ENCODE measurements at places on chromosomes 3 and 15.

GRCh38 chr3:181701096-181701495 lies 10.6 kb upstream of the SOX2 start:
- no peak for DNase-seq

DNA sequence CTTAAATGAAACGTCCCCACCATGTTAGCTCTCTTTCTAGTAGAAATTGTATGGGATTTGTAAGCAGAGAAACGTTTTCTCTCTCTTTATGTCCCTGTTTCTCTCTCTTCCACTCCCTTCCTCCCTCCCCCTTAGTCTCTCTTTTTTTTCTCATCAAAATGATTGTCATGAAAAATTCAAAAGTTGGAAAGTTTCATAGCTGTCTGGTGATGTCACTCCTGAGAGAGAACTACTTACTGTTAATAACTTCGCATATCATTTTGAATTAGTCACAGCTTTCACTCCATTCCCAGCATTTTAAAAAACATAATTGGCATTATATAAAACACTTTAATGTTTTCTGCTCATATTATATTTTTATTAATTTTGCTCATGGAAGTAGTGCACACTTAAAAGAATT lies 331.1 kb downstream of the C3orf38 start:
- DNase-seq, result no peak

DNA sequence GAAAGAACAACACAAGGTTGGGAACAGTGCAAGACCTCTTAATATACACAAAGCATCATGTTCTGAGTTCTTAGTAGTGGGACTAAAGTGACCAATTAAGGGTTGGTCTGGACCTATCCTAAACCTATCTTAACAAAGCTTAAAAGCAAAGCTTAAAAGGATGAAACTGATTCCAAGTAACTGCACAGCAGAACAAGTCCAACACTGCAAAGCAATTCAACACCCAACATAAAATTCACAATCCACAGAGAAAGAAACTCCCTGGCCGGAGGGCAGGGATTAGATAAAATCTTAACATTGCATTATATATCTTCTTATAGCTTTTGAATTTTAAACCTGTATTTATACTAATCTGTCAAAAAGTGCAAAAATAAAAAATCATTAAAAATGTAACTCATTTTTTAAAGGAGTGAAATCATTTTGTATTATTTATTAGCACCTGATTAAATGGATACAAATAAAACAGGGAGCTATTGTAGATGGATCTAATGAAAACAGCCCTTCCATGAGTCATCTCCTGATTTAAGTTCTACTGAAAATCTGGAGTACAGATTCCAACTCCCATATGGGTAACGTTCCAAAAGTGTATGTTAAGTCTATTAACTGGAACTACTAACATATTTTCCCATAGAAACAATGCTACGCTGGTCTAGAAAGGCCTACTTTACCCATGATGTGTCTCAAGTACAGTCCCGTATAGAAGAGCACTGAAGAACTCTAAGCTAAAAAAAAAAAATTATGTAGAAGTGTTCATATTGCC lies 34.9 kb downstream of the PIK3R4 start:
- no peak for DNase-seq

DNA sequence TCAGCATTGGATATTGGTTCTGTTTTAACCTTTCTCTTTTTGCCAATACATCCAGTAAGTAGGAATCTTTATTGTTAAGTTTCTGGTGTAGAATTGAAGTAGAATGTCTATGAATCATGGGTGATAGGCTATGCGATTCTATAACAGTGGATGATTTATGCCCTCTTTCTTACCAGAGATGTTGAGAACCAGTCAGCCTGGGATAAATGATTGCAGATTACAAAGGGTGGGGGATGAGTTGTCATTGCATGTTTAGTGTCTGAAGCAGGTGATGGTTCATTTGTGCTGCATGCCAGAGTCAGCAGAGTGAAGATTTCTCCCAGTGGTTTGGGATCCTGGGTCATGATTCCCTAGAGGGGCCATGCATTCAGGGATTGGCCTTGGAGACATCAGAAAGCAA lies 14.3 kb downstream of the RETNLB start:
- no peak for DNase-seq

DNA sequence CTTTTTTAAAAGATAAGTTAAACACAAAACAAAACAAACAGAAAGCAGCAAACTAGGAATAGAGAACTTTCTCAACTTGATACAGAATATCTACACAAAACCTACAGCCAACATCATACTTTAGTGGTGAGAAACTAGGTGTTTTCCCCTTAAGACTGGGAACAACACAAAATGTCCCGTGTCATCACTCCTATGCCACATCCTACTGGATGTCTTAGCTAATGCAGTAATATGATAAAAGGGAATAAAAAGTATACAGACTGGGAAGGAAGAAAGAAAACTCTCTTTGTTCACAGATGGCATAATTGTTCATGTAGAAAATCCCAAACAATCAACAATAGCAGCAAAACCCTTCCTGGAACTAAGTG lies 45.9 kb downstream of the TMEM45A start:
- no peak for DNase-seq

DNA sequence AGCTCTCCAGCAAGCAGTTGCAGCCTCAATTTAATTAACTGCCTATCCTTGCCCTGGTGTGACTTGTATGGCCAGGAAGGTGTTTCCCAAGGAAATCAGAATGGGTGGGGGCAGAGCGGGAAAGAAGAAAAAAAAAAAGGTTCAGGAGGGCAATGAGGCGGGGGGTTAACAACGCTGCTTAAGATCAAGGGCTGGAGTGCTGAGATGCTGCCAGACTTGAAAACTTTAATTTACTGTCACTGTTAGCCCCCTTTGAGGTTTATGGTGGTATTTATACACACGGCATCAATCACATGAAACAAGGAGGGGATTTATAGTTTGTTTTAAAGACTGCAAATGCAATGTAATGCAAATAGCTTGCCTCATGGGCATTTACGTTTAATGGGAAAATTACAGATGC lies 319.4 kb upstream of the NR2F2 start:
- DNase-seq, result no peak

GRCh38 chr3:192467230-192468140 lies 259.9 kb downstream of the FGF12 start:
- DNase-seq, result peak; percentile 38

- no peak for DNase-seq
Measured at GRCh38 chr15:63420333-63420747, 38.7 kb upstream of the CA12 start.

- DNase-seq, result no peak
Measured at GRCh38 chr15:33963831-33964664, 4.2 kb upstream of the CHRM5 start.

- DNase-seq, result no peak
Measured at GRCh38 chr3:14393440-14394106, 8.8 kb upstream of the SLC6A6 start.

GRCh38 chr3:61869371-61869770 lies 308.0 kb downstream of the PTPRG start:
- DNase-seq, result no peak

GRCh38 chr3:102478160-102478559 lies 43.3 kb downstream of the ZPLD1 start:
- no peak for DNase-seq

- no peak for DNase-seq
Measured at GRCh38 chr3:157535667-157536066, 32.5 kb upstream of the VEPH1 start.

- no peak for DNase-seq
Measured at GRCh38 chr3:112463250-112463649, 36.0 kb downstream of the BTLA start.

DNA sequence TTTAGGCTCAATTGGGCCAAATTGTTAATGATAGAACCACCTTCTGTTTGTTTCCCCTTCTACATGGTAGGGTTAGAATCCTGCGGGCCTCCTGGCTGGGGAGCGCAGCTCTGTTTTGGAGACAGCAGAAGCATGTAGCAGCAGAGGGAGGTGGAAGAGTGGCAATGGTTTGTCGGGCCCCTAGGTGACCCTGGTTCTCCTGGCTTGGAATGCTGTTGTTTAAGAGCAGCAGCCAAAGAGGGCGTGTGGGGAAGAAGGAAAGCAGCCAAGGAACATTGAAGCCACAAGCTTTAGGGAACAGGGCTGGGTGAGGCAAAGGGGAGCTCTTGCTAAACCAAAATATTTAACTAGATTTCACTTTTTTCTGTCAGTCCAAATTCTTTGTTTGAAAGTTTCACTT lies 213.7 kb upstream of the NR2E3 start:
- no peak for DNase-seq

- DNase-seq, result no peak
Measured at GRCh38 chr3:24810881-24811280, 316.2 kb upstream of the THRB start.

DNA sequence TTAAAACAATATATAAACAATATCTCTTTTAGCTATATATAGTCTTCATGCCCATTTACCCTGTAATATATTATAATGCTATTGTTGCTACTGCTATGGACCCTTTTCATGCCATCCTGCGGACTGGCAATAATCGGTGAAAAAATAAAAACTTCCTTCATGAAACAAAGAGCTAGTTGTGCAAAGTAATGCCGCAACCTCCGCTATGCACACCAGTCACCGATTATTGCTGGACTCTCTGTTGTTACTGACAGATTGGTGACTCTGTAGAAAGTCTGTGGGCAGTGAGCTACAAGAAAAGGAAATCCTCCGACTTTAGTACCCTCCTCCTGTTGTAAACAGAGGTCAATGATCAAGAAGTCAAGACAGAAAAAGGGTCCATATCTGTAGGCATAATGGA lies 17.9 kb upstream of the ICE2 start:
- no peak for DNase-seq

DNA sequence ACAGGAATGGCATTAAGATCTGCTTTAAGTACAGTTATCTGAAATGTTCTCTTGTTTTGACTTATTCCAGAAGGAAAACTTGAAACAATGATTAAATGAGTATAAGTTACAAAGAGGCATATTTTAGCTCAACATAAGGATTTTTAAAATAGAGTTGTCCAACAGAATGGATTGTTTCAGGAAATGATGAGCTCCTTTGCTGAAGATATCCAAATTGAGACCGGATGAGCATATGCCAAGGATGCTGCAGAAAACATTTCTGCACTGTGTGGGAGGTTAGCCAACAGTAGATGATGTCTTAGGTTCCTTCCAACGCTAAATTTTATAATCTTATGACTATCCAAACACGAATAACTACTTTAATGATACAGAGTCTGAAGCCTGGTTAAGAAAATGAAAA lies 226.5 kb upstream of the NANOGP8 start:
- no peak for DNase-seq

GRCh38 chr3:6079011-6079410 lies 781.9 kb upstream of the GRM7 start:
- DNase-seq, result no peak

- DNase-seq, result no peak
Measured at GRCh38 chr15:85897207-85897894, 102.6 kb upstream of the KLHL25 start.

DNA sequence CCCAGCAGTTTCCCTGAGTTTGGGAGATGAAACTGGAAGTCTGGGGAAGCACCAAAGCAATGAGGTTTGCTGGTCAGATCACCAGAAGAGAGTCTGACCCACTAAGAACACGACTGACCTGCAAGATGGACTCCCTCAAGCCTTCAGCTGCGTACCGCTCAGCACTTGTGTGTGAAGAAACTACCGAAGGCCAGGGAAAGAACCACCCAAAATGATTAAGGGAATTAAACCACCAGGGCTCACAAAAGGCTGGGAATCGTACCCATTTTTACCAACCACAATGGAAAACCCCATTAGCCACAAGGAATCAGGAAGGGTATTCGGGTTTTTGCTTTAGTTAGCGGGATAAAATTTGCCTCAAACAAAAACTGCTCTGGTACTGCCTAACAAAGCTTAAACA lies 21.6 kb downstream of the ATP13A3 start:
- DNase-seq, result no peak

DNA sequence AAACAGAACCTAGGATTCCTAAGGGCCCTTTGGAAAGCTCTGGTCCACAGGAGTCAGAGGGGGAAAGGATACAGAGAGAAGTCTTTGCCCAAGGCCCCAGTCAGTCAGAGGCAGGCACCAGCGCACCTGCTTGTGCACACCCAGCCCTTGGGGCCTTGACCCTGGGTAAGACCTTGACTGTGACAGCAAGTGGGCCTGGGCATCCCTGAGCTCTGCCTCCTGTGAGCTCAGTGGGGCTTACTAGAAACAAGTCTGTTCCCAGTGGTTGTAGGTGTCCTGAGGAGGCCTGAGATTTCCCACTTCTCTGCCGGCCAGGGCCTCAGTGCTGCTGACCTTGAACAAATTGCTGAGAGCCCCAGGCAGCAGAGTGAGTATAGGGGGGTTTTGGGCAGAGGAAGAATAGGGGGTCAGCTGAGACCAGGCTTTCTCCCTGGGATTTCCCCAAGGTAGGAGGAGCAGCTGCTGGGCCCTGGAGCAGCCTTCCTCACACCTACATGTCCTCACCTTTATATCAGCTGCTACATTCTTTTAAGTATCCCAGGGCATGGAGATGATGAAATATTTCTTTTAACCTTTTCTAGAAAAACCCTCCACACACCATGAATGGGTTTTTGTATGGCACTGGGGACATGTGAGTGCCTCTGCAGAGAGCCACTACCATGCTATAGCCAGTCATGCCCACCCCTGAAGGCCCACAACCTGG lies 9.7 kb upstream of the DAG1 start:
- DNase-seq, result no peak

- DNase-seq, result no peak
Measured at GRCh38 chr3:127784865-127785710, 37.2 kb downstream of the MGLL start.

DNA sequence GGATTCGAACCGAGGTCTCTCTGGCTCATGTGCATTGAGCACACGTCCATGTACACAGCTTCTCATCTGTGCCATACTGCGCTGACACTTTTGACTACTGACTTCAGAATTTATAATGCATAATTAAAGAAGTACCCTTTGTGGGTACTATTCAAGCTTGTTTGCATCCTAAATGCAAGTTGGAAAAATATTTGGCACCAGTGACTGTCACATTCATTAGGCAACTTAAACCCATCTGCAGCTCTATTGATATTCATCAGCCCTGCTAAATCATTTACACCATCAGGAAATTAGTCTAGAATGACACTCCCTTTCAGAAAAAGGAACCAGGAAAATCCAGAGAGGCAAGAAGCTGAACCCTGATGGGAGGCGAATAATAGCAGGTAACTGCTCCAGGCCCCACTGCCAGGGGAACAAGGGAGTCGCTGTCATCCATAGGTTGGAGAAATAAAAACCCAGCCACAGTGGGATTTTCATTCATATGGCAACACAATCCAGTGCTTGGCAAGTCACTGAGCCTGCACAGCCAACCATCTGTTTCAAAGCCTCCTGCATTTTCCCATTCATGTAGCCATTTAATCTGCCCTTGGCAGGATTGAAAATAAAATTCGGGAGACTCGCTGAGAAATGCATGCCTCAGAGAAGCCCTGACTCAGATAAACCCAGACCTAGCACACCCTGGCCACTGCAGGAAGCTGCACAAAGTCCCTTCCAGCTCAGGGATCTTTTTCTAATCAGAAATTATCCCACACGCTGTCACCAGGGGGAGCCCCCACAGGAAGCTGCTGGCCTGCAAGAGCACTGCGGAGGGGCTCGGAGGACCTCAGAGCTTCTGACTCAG lies 103.0 kb upstream of the VEPH1 start:
- DNase-seq, result peak; percentile 74

DNA sequence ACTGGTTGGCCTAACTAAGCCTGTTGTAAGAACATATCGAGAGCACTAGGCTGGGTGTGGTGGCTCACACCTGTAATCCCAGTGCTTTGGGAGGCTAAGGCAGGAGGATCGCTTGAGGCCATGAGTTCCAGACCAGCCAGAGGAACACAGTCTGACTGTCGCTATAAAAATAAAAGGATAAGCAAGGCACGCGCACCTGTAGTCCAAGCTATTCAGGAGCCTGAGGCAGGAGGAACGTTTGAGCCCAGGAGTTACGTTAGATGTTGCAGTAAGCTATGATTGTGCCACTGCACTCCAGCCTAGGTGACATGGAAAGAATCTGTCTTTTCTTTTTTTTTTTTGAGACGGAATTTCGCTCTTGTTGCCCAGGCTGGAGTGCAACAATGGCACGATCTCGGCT lies 24.9 kb downstream of the MAP4 start:
- DNase-seq, result no peak

Measured in activated naive CD8-positive, alpha-beta T cell treated with anti-CD3 and anti-CD28 coated beads, Interleukin-2, amount 50 U/mL, for 24 hours (primary cell).